ENCODE measurements at places on chromosomes 5 and 9.

DNA sequence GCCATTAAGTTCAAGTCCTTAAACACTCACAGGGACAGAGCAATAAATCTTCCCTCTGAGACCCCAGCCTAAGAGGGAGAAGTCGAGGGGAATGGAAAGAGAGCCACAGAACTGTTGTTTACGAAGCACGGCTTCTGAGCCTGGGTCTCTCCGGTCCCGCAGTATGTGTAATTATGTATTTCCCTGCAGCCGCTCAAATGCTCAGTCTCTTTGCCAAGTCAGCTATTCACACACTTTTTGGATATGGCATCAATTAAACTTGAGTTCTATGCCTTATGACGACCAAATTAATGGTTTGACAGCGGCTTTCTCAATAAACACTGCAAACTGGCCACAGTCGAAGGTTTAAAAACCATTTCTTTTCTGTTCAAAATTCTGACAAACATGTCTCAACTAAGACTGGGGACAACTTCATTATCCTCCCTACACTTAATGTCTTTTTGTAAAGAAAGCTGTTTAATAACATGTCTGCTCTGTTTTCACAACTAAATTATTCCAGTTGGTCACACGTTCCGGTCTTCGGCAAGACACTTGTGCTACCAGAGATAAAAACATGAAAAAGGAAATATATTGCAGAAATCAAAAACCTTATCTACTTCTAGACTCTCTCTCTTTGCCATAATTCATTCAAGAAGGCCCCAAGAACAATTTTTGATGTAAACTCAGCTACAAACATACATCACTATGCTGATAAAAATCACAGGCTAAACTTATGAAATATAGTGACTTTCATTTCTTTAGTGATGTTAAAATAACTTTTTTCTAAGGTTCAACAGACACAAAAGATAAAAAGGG, 203.2 kb downstream of the GAPVD1 start:
- DNase-seq = no peak

DNA sequence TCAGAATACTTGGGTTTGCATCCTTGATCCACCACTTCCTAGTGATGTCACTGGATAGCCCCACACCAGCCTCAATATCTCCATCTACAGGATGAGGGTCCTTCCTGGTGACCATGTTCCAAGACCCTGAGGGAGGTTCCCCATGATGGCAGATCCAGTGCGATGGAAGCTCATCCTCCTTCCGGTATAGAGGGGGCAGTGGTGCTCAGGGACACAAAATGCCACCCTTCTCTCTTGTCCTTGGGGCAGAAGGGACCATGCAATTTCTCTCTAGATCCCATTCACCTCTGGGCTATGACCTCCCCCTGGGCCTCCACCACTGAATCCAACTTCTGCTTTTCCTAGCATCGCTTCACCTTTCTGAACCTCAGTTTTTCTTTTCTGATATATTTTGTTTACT, 5.4 kb upstream of the SLC25A51 start:
- no peak for DNase-seq

GRCh38 chr5:1055896-1056610, 47.5 kb downstream of the NKD2 start:
- no peak for DNase-seq

DNA sequence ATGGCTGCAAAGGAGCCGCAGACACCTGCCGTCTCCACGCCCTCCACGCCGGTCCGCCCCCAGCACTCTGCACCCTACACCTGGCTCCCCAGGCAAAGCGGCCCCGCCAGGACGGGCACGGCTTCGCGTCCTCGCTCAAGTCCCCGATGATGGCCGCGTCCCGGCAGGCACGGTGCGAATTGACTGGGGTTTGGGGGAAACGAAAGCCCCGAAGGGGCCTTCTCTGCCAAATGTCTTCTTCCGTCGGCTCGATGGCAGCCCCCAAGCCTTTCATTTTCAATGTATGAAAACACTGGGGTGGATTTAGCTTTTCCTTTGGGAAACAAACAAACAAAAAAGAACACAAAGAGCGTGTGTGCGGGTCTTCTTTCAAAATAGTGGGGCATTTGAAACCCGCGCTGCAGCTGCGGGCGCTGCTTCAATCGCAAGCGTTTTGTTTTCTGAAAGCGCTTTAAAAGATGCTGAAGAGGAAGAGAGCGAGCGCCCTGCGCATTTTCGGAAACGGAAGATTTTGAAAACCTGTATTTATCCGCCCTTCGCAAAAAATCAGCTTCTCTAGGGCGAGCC, 160.0 kb downstream of the RMI1 start:
- DNase-seq = peak; percentile 84

- DNase-seq = peak; percentile 17
Measured at GRCh38 chr5:115309751-115310370, 13.4 kb upstream of the CCDC112 start.

GRCh38 chr9:128225770-128226411, 22.7 kb downstream of the DNM1 start:
- no peak for DNase-seq

DNA sequence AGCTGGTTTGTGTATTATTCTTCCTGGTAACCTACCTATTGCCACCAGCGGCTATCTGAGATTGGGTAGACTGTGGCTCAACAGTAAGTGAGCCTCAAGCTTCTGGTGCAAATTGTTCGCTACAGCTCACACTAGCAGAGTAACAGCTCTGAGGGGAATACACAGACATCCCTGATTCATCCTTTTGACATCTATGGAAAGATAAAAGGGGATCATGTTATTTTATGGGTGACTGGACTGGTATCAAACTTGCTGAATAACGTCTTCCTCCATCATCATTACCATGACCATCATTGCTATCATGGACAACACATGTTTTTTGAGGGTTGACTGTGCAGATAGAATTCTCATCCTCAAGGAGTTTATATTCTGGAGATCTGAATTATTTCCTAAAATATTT, 129.6 kb downstream of the PIK3R1 start:
- no peak for DNase-seq

- DNase-seq = no peak
Measured at GRCh38 chr9:108768744-108769143, 87.0 kb downstream of the ACTL7B start.

- no peak for DNase-seq
Measured at GRCh38 chr9:6692433-6692832, 46.9 kb upstream of the GLDC start.

- DNase-seq = no peak
Measured at GRCh38 chr5:175214152-175214551, 229.8 kb downstream of the DRD1 start.

- no peak for DNase-seq
Measured at GRCh38 chr5:139383993-139384590, 995 bp upstream of the SLC23A1 start.

GRCh38 chr5:126358525-126358924, 64.7 kb upstream of the GRAMD2B start:
- no peak for DNase-seq

GRCh38 chr9:99967457-99967856, 61.0 kb downstream of the STX17 start:
- no peak for DNase-seq

GRCh38 chr9:123562844-123563346, 206.9 kb downstream of the CRB2 start:
- DNase-seq = no peak

GRCh38 chr5:80964919-80965318, 4.8 kb downstream of the RASGRF2 start:
- DNase-seq = no peak

DNA sequence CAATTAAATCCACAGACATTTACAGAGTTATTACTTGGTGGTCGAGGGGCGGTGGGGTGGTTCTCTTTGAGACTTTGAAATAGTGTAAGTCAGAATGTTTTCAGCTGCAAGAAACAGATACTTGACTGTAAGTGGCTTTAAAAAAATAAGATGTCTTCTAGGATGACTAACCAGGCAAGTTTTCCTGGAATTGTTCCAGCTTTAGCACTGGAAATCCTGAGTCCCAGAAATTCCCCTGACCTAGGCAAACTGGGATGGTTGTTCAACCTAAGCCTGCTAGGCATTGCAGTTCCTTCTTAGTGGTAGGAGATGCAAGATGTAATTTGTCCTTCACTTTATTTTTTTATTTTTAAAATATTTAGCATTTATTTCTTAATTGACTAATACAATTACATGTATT, 169.5 kb upstream of the POC5 start:
- DNase-seq = no peak

DNA sequence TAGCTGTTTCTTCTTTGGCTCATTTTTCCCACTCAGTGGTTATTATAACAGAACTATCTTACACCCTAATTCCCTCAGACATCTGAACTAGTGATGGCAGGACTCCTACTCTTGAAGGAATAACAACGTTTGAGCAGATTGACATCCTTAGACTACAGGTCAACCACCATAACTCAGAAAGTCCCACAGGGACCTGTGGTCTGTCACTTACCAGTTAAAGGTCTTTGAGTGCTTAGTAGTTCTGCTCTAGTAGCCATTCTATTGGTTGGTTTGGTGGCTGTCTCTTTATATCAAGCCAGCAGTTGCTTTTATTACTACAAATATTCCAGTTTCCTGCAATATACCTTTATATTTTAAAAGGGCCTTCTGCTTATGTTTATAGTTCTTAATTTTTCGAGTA, 67.2 kb upstream of the FCHO2 start:
- no peak for DNase-seq

DNA sequence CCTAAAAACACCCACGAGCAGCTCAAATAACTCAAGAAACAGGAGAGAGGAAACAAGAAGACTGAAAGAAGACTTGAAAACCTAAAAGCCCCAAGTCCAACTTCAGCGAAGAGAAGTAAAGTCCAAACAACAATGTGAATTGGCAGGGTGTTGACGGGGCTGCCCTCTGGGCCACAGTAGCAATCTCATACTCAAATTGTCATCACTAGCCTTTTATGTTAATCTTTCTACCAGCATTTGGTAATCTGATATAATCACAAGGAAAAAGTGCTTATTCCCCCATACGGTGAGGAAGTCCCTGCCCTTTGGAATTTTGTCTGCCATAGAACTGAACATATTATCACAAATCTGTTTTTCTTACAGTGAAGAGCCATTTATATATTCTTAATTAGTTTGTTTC, 51.5 kb upstream of the IFNE start:
- DNase-seq = no peak

GRCh38 chr5:116622375-116623050, 47.9 kb upstream of the SEMA6A start:
- no peak for DNase-seq

DNA sequence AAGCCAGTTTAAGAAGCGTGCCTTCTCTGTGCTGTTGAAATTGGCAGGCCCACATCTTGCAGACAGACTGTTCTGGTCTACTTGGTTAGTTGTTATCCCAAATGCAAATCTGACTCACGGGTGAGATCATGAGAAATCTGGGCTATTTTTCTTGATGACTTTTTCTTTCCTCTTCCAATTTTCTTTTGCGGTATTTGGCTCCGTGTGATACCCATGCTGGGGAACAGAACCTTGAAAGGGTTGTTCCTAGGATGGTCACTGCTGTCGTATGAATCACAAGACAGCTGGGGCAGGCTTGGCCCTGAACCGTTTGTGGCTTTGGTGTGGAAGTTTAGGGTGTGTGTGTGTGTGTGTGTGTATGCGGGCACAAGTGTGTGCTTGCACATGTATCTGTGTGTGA, 24.6 kb downstream of the PDZD2 start:
- no peak for DNase-seq

DNA sequence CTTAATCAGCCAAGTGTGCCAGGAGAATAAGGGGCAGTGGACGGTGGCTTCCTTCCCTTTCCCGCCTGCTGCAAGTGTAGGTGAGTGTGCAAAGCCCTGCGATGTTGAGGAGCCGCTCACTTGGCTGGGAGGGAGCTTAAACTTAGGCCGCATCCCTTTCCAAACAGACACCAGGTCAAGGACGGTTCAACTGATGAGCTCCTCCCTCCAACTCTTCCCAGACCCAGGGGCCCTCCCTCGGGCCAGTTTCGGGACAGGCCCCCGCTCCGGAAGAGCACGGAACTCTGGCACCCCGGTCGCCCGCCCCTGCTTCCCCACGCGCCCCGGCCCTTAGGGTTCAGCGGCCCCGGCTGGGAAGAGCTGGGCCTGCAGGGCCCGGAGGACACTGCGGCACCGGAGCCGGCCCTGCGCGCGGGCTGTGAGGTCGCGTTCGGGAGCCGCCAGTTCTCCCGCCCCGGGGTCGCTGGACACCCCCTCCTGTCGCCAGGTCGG, 481 bp downstream of the MRPL36 start:
- no peak for DNase-seq

GRCh38 chr9:73736270-73736669, 584.6 kb downstream of the ANXA1 start:
- no peak for DNase-seq

- DNase-seq = no peak
Measured at GRCh38 chr5:109250533-109251329, 159.0 kb downstream of the PJA2 start.

DNA sequence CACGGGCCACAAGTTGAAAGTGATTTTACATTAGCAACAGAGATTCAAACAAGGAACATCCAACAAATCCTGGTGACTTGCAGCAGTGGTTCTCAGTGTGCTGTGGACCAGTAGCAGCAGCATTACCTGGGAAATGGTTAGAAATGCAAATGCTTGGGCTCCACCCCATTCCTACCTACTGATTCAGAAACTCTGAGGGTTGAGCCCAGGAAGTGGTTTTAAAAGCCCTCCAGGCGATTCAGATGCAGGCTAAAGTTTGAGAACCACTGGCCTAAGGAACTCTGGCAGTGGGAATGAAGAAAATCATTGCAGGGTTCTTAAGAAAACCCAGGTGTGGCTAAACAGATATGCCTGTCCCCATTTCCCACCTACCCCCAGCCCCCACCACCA, 398.8 kb downstream of the ENC1 start:
- no peak for DNase-seq

DNA sequence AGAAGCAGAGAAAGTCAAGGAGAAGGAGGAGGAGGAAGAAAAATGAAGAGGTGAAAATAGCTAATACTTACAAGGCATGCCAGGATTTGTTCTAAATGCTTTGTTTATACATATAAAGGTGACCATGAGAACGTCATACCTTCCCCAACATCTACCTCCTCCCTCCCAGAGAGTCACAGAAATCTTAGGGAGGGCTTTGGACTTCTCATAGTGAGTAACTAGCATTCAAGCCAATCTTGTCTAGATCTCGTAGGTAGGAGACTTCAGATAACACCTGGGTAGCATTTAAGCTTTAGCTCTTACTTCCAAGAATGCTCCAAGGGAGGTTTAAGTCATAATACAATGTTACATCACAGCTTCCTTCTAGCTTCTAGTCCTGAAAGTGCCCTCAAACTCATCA, 36.5 kb upstream of the GPBP1 start:
- DNase-seq = no peak

- peak; percentile 65 for DNase-seq
Measured at GRCh38 chr5:162067655-162068411, at the start of gene GABRG2. Gene GABRG2, plus strand, starts transcription at chr5:162067773. Its CDS starts 227 bp downstream, at chr5:162068000.

GRCh38 chr9:79329861-79330260, 241.9 kb upstream of the TLE4 start:
- DNase-seq = no peak

DNA sequence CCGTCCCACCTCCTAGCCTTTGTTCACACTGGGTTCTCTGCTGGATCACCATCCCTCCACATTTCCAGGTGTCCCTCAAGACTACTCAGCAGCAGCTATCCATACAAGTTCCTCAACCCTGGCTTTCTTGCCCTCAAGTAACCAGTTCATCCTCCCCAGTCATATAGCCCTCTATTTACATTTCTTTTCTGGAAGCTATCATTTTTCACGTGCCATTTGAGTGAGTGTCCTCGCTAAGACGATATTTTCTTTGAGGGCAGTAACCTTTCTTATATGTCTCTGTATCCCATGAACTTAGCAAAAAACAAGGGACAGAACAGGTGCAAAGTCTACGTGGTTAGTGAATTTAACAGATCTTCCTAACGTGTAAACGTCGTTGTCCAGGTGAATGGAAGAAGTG, 29.6 kb upstream of the KCNMB1 start:
- no peak for DNase-seq

GRCh38 chr5:81835814-81836367, 85.0 kb upstream of the SSBP2 start:
- peak; percentile 75 for DNase-seq
